ENCODE measurements at places on chromosomes 11 and 22.

- H3K36me3 ChIP-seq: no peaks in the 10 kb centered on the region
- no peak overlapping the region for H3K27ac ChIP-seq
- peaks cover 4% of the 10 kb centered on the region for H3K4me1 ChIP-seq
- no peak overlapping the region for H3K4me3 ChIP-seq
Observed at GRCh38 chr11:8017894-8018483, 30.9 kb downstream of the EIF3F start.

DNA sequence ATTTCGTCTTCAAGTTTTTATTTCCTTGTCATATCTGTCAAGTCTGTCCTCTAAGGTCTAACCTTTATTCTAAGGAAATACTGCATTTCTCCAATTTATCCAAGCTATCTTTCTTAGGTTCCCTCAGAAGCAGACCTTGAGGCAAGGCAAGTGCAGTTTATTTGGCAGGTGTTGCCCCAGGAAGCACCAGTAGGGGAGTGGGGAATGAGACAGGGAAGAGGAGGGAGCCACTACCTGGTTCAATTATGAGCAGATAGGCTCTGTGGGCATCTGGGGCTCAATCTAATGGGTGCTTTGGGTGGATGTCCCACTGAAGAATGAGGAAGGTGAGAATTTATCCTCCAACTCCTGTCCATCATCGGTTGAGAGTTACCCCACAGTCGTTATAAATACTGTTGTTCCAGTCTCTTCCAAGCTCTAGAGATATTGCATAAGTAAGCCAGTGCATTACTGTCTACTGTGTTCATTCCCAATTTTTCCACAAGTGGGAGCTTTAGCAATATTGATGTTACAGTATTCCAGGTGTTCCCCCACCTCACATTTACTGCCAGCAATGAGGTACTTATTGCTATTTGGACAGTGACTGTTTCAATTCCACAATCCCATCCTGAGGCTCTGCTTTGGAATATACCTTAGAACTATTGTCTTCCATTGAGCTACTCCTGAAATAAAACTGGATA lies 154.9 kb upstream of the CEP126 start:
- no peaks in the 10 kb centered on the region for H3K36me3 ChIP-seq
- H3K27me3 ChIP-seq: no peaks in the 10 kb centered on the region
- H3K4me1 ChIP-seq: no peaks in the 10 kb centered on the region
- H3K27ac ChIP-seq: no peak overlapping the region
- DNase-seq: no peak

GRCh38 chr11:44624761-44625221 lies 59.3 kb downstream of the CD82 start:
- H3K4me3 ChIP-seq: no peak overlapping the region
- H3K27me3 ChIP-seq: no peaks in the 10 kb centered on the region
- H3K27ac ChIP-seq: no peak overlapping the region

DNA sequence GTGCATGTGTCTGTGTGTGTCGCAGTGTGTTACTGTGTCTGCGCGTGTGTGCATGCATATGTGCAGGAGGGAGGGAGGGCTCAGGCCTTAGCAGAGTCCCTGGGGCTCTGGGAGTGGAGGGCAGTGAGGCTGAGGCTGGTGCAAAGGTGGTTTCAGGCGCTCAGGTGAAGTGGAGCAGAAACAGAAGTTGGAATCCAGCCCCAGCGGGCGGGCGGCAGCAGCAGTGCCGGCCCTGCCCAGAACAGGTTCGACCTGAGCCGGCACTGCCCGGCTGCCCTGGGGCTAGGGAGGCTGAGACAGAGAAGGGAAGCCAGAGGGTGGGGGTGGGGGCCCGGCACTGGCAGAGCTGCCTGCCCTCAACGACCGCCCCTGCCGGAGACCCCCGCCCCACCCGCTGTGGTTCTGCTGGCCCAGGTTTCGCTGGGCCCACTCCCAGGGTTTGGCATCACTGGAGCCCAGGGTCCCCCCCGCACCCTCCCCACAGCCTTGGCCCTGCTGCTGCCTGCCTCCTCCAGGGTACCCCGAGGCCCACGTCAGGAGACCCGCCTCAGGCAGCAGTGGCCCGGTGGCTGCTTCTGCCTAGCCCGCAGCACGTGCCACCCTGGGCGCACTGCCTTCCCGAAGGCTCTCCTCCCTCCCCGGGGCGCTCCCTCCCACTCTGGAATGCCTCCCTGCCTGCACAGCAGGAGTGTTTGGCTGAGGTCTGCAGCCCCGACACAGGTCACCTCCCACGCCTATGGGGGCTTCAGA lies 13.3 kb downstream of the ASCL2 start:
- peaks cover 1% of the 10 kb centered on the region for H3K4me1 ChIP-seq
- no peaks in the 10 kb centered on the region for H3K36me3 ChIP-seq
- H3K27ac ChIP-seq: no peak overlapping the region
- H3K27me3 ChIP-seq: no peaks in the 10 kb centered on the region
- DNase-seq: no peak

DNA sequence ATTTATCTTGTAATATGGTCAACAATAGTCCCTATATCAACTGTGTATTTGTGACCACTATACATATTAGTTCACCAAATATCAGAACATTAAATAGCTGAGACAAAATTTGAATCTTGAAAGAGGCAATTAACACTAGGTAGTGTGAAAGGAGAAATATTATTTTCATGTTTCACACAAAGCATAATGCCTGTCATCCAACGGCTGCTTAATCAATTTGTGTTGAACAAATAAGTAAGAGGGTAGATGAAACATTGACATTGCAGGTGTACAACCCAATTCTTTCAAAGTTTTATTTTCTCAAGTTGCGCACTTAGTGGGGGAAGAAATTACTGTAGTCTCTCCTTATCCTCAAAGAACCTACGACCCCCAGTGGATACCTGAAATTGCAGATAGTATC lies 3.4 kb upstream of the OR8I2 start:
- DNase-seq: no peak
- H3K27ac ChIP-seq: no peak overlapping the region
- no peak overlapping the region for H3K4me3 ChIP-seq
- H3K27me3 ChIP-seq: no peaks in the 10 kb centered on the region

DNA sequence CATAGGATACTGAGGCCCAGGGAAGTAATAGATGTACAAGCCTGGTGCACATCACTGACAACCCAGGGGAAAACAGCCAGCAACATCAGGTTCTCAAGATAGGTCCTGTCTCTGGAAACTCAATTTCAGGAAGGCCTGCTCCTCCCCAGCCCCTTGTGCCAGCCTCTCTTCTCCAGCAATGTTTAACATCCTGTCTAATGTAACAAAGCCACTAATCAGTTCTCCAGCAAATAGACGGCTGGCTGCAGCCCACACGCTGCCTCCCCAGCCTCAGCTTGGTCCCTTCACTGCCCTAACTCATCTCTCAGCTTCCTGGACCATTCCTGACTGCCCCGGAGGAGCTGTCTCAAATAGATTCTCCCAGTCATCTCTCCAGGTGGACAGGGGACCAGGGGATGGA lies 37.8 kb downstream of the RPL27A start:
- H3K36me3 ChIP-seq: peaks cover 19% of the 10 kb centered on the region
- peaks cover 35% of the 10 kb centered on the region for H3K4me1 ChIP-seq
- no peaks in the 10 kb centered on the region for H3K27me3 ChIP-seq
- no peak for DNase-seq

DNA sequence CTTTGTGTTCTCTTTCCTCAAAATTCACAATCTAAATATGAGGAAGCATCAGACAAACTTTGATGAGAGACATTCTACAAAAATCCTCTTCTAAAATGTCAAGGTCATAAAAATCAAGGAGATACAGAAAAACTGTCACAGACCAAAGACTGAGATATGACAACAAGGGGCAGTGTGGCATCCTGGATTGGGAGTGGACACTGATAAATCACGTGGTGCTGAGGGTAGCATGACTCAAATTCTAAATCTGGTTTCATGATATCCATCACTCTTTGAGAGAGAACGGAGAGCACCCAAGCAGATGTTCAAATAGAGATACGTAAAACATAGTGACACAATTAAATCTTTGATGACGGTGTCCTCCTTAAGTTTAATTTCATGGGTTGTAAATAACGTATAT lies 13.0 kb upstream of the CARD18 start:
- no peaks in the 10 kb centered on the region for H3K36me3 ChIP-seq
- no peak for DNase-seq
- H3K4me1 ChIP-seq: no peaks in the 10 kb centered on the region
- no peak overlapping the region for H3K4me3 ChIP-seq

DNA sequence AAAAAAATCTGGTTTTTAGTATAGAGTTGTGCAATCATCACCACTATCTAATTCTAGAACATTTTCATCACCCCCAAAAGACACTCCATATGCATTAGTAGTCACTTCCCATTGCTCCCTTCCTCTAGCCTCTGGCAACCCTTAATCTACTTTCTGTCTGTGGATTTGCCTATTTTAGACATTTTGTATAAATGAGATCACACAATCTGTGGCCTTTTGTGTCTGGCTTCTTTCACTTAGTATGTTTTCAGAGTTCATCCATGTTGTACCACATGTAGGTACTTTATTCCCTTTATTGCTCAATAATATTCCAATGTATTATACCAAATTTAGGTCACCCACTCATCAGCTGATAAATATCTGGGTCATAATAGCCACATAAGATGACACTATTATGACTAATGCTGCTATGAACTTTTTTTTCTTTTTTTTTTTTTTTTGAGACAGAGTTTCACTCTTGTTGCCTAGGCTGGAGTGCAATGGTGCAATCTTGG lies 67.5 kb upstream of the SCUBE2 start:
- DNase-seq: no peak
- no peaks in the 10 kb centered on the region for H3K27me3 ChIP-seq
- H3K36me3 ChIP-seq: peaks cover 90% of the 10 kb centered on the region
- no peak overlapping the region for H3K4me3 ChIP-seq

DNA sequence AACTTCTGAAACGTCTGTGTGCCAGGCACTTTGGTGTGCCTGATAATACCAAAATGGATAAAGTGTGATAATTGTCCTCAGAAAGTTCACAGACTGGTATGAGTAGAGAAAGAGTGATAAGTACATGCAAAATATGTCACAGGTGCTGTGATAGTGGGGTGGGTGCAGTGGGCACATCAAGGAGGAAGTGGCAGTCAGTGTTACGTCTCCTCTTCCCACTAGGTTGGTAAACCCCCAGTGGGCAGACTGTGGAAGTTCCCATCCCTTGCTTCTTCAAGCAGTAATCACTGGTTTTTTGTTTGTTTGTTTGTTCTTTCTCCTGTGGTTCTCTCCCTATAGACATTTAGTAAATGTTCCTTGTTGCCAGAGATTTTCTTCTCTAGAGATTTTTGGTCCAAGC lies 5.4 kb downstream of the RNF121 start:
- no peak overlapping the region for H3K27ac ChIP-seq
- H3K4me3 ChIP-seq: no peak overlapping the region
- H3K4me1 ChIP-seq: peaks cover 5% of the 10 kb centered on the region
- DNase-seq: no peak

- peaks cover under 1% of the 10 kb centered on the region for H3K4me1 ChIP-seq
- DNase-seq: no peak
- no peak overlapping the region for H3K27ac ChIP-seq
- H3K36me3 ChIP-seq: peaks cover 86% of the 10 kb centered on the region
- H3K4me3 ChIP-seq: no peak overlapping the region
- no peaks in the 10 kb centered on the region for H3K27me3 ChIP-seq
Observed at GRCh38 chr22:45526281-45526680, 23.6 kb downstream of the FBLN1 start.

GRCh38 chr11:2726964-2727363 lies 27.2 kb upstream of the KCNQ1OT1 start:
- H3K27ac ChIP-seq: no peak overlapping the region
- H3K27me3 ChIP-seq: no peaks in the 10 kb centered on the region
- DNase-seq: no peak
- H3K4me1 ChIP-seq: no peaks in the 10 kb centered on the region

- H3K27ac ChIP-seq: no peak overlapping the region
- no peaks in the 10 kb centered on the region for H3K27me3 ChIP-seq
- peaks cover 8% of the 10 kb centered on the region for H3K36me3 ChIP-seq
- no peak for DNase-seq
- no peak overlapping the region for H3K4me3 ChIP-seq
Observed at GRCh38 chr11:89327885-89328284, 150.2 kb downstream of the TYR start.

DNA sequence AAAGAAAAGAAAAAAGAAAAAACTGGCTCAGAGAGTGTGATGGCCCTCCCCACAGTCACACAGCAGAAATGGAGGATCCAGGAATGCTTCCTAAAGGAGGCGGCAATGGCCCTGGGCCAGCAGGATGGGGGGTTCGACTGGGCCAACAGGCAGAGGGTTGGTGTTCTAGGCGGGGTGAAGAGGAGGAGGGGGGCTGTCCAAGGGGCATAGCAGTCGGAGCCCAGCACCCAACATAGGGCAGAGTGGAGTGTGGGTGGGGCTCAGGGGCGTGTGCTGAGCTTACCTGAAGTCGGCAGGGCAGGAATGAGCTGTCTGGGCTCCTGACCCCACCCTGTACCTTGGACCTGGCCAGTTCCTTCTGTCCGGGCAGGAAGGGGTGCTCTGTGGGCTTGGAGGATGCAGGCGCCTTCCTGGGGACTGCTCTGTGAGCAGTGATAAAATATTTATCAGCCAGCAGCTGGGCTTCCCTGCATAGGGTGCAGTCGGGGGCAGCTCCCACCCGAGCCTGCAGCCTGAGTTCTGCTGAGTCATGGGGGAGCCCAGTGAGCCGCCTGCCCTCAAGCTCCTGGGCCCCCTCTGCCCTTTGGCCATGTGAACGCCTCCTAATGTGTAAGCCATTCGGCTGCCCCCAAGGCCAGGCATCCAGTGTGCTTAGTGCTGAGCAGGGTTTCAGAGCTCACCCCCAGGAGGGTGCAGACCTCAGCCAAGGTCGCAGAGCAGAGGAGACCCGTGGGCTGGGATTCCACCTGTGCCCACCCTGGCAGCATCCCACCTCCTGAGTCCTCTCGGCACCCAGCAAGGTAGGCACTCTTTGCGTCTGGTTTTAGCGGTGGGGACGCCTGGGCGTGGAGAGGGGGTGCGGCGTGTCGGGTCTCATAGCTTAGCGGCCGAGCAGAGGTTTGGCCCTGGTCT lies 25.3 kb upstream of the PRR5 start:
- H3K36me3 ChIP-seq: no peaks in the 10 kb centered on the region
- peaks cover 7% of the 10 kb centered on the region for H3K4me1 ChIP-seq
- no peak overlapping the region for H3K4me3 ChIP-seq
- no peak overlapping the region for H3K27ac ChIP-seq

DNA sequence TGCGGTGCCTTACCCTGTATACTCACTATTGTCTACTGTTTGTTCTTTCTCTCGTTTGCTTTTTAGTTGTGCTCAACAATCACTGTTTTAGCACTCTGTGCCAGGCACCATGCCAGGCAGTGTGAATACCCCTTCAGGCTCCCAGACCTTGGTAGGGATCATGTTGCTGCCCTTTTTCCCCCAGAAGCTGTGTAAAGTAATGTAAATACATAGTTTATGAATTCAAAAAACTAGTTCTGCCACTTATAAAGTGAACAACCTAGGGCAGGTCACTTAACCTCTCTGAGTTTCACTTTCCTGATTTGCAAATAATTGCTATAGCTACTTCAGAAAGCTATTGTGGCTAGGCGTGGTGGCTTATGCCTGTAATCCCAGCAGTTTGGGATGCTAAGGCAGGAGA lies 81.0 kb upstream of the CTSC start:
- no peak overlapping the region for H3K4me3 ChIP-seq
- no peak overlapping the region for H3K27ac ChIP-seq
- no peak for DNase-seq
- no peaks in the 10 kb centered on the region for H3K4me1 ChIP-seq
